Upper lobe of right lung (tissue), 1 donor: ENCODE measurements at places on chromosomes 6 and 20. TPM values are rescaled to one million over a fixed set of nuclear protein-coding genes. Genes with fewer than 3 reads are reported as not detected.

Gene CAGE1
- total RNA-seq = not detected

Gene TMC2
- total RNA-seq = 0.43 TPM

Gene SLC17A1
- total RNA-seq = not detected

Gene SLC52A3
- 3.6 TPM for total RNA-seq

Gene CLDN20
- total RNA-seq = not detected

Gene MOXD1
- 24.0 TPM for total RNA-seq

Gene PIGT
- 66.3 TPM for total RNA-seq

Gene BAG2
- total RNA-seq = 7.1 TPM

Gene RNF144B
- 82.4 TPM for total RNA-seq

Gene EPHA7
- total RNA-seq = 0.14 TPM

Gene CDSN
- total RNA-seq = not detected

Gene SPDEF
- total RNA-seq = 1.3 TPM
